Stimulated activated CD4-positive, alpha-beta T cell treated with anti-CD3 and anti-CD28 coated beads, Interleukin-1b, Interleukin-23, amount 100 ng/mL, for 4 hours (primary cell): ENCODE measurements at places on chromosomes 4 and X.

DNA sequence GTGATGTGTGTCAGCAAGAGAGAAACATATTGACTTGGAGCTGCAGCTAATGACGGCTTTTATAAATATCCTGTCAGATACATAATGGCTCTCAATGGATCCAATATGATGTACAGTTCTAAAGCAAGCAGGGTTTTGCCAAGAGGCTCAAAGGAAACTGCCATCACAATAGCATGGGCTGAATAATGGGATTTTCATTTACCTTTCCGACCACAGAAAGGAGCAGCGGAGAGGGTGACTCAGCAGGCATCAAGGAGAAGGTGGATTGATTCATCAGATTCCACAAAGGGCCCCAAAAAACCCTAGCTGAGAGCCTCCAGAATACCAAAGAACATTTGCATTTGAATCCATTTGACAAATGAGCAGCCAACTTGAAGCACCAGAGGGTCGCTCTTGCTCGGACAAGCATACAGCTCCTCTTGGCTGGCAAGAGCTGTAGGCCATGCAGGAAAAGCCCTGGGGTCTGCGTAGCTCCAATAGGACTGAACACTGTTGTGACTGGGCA lies 355.7 kb upstream of the NOCT start:
- DNase-seq: no peak

DNA sequence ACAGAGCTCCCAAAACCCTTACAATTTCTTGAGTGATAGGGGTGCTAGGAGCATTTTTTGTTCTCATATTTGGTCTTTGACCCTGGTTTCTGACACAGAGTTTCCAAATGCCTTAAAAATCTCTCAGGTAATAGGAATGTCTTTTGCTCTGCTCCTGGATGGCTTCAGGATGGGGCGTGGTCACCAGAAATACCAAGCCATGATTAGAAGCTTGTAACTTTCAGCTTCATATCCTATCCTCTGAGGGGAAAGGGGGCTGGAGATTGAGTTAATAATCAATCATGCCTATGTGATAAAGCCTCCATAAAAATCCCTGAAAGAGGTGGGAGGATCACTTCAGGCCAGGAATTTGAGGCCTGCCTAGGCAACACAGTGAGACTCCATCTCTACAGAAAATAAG lies 34.6 kb upstream of the IL9R start:
- no peak for DNase-seq

GRCh38 chr4:156347412-156348075 lies 393.9 kb upstream of the CTSO start:
- no peak for DNase-seq

GRCh38 chrX:53440621-53441517 lies 6.7 kb upstream of the HSD17B10 start:
- no peak for DNase-seq

DNA sequence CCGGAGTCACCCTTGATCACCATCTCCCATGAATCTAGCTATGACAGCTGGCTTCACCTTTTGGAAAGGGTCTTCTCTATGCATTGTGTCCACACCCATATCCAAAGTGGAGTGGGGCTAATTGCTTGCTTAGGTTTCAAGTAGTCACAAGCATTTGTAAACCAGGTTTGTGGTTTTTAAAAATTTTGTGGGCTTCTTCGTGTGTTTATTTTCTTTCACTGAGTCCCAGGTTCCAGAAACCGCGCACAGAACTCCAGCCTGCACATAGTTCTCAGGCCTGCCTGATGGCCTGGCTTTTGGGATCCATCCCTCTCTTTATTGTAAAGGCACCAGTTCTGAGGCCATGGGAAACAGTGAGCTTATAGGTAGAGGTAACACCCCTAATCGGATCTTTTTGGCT lies 70.2 kb upstream of the TLR3 start:
- DNase-seq: no peak

DNA sequence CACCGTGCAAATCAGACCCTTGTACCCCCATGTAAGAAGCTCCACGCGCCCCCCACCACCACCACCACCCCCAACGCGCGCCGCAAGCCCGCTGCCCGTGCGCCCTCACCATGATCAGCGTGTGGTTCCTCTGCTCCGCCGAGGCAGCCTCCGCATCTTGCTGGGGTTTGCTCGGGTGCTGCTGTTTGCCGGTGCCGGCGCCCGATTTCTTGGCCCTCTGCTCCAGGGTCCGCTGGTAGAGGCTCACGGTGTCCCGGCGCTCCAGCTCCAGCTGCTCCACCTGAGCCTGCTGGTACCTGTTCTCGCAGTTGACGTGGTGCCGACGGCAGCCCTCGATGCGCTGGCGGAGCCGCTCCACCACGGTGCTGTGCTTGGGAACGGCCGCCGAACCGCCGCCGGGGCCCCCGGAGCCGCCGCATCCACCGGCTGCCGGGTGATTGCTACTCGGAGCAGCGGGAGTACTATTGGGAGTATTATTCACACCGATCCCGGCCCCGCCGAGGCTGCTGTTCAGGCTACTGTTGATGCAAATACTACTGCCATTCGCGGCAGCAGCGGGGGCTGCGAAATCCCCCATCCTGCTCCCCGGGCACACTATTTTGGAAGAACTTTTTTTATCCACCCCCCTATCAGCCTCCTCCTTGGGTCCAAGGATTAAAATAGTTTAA lies 1.1 kb downstream of the MAML3 start:
- DNase-seq: peak; percentile 29

GRCh38 chr4:32196950-32197688 lies 1477.0 kb downstream of the PCDH7 start:
- no peak for DNase-seq

DNA sequence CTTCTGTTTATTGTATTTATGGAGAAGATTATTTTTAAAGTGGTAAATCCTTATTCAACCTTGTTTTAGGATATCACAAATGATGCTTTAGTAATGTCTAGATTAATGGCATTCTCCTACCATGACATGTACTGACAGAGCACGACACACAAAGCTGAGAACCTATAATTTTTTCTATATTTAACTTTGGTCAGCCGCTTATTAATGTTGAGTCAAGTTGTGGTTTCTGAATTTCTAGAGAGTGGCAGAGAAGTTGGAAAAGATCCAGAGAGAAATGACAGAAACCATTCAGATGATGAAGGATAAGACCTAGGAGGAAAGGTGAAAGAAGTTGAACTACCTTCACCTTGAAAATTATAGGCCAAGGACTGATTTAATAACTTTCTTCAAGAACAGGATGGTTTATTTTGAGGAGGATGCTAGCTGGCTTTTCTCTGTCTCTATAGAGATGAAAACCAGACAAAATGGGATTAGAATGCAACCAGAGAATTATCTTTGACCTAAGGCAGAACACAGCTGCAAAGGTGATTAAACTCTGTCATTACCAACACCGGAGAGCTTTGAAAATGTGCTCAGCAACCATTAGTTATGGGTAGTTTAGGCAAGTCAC lies 62.6 kb upstream of the TSPAN5 start:
- DNase-seq: no peak
